Activated T-helper 1 cell treated with anti-CD3 and anti-CD28 coated beads, Interleukin-2, amount 50 U/mL, for 16 hours (primary cell): ENCODE measurements at places on chromosomes 1 and 21.

DNA sequence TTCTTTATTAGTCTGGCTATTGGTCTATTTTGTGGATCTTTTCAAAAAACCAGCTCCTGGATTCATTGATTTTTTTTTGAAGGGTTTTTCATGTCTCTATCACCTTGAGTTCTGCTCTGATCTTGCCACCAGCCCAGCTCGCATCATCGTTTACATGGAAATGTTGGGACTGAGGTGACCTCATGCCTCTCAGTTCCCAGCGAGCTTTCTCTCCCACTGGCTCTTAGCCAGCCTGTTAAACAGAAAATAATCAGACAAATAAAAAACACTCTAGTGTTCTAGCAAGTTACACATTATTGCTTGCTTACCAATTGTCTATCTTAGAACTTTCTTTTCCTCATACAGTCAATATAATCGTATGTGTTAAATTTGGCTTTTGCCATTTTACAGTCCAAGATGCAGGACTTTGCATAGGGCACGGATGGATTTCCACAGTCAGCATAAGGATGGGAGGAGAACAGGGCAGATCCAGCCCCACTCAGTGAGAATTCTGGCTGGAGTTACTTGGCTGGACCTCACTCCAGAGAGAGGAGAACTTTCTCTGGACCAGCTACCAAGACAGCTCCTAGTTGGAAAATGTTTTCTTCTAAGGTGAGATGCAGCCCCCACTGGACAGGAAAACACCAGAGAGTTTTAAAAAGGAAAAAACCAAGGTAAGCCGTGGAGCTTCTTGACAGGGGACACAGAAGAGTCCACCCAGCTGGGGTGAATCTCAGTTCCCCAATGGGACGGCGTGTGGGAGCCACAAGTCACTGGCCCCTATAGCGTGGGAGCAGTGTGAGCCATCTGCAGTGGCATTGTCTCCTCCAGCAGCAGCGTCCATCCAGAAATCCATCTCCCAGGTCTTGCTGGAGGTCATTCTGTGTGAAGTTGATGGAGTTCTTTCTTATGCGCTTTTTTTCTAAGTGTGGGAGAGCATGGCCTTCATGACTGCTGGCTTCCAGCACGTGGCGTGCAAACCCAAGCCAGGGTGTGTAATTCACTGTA, 17.6 kb downstream of the PGBD2 start:
- no peak for DNase-seq

DNA sequence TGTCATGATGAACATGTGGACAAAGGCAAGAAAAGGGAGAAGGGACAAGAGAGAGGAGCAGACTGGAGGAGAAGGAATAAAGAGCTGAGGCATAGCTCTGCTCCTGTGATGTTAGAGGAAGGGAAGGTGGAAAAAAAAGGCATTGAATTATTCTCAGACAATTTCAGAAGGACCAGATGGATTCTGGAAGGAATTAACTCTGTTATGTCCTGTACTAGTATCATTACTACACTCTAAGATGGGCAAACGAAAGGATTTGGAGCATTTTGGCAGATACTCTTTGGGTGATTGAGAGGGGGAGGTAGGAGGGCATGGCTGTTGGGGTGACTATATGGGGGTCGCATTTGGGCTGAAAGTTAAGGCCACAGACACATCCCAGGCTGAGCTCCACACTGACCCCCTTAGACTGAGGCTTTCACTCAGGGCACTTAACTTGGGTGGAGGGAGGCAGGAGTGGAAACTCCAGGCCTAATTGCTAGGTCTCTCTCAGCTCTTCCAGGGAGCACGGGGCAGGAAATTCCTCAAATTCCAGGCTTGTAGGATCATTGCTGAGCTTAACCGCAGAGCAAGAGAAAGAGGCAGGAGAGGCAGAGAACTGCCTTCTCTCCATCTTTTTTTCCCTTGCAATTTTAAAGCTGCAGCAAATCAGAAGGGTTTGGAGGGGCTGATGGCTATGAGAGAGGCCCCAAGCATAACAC, 25.9 kb downstream of the KIRREL1 start:
- no peak for DNase-seq

- DNase-seq = no peak
Observed at GRCh38 chr1:22104865-22105437, 37.9 kb downstream of the WNT4 start.

DNA sequence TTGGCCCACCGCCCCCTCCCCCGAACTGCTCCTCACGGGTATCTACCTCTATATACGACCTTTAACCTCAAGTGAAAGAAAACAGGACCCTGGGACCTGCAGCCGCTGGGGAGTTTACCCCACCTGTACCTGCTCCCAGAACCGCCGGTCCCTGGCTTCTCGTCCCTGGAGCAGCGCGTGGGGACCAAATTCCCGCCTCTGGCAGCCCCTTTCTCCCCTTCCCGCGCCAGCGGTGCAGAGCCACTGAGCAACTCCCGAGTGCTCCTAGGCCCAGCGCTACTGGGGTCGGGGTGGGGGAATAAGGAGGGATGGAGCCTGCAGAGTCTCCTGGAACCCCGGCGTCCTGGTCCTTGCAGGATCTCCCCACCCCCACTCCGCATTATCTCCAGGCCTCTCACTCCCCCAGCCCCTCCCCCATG, 1.6 kb downstream of the SYT6 start:
- DNase-seq = no peak

- DNase-seq = no peak
Observed at GRCh38 chr1:115826628-115827027, 14.3 kb downstream of the NHLH2 start.

DNA sequence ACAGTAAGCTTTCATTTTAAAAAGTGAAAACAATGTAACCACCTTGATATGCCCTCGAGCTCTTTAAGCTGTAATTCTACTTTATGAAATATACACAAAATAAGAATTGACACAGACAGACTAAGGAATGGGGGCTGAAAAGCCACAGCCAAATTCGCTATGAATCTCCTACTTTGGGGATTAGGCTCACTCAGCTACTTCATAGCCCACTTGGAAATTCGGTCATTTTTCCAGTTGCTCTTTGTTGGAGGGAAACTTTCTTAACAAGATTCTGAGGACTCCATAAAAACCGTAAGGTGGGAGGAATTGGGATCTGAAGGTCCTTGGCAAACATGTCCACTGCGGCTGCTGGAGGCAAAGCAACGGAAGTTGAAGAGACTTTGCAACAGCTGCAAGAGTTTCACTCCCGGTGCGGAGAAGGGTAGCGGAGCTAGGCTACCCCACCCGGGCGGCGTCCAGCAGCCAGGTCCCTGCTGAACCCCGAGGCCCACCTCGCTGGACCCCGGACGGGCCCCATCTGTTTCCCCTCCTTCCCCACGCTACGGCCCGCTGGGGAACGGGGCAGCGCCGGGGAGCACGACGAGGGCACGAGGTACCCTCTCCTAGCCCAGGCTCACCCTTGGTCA, 634 bp downstream of the MYCBP start:
- DNase-seq = peak; percentile 6

- no peak for DNase-seq
Observed at GRCh38 chr1:81802707-81803430, 2.1 kb downstream of the ADGRL2 start.

- DNase-seq = no peak
Observed at GRCh38 chr1:221510793-221511503, 230.9 kb downstream of the DUSP10 start.

GRCh38 chr1:107246775-107247345, 106.0 kb downstream of the NTNG1 start:
- DNase-seq = no peak

- DNase-seq = no peak
Observed at GRCh38 chr1:14724246-14724645, 125.8 kb downstream of the KAZN start.

- DNase-seq = no peak
Observed at GRCh38 chr1:31637915-31638673, 6.6 kb downstream of the PEF1 start.

DNA sequence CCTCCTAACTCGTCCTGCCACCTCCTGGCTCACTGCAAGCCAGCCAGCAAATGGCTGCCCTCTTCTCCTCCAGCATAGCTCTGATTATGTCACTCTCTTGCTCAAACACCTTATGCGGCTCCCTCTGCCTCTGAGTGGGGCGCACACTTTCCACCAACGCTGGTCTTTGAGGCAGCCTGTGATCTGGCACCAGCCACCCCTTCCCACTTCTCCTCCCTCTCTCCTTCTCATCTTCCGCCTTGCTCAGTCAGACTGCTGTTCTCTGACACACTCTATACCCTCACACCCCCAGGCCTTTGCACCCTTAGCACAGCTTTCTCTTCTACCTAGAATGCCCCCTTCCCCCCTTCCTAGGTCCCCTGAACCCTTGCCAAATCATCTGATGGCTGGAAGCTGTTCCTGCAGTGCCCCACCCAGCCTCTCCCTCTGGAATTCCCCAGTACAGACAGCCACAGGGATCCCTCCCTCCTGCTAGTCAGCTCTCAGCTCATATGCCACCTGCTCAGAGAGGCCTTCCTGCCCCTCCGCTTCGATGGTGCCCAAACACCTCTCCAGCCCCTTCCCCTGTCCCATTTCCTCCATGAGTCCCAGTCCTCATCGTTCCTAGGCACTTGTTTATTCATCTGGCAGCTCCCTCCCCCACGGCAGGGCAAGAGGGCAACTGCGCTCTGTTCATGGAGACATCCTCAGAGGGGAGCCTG, 21.7 kb upstream of the PEF1 start:
- no peak for DNase-seq

DNA sequence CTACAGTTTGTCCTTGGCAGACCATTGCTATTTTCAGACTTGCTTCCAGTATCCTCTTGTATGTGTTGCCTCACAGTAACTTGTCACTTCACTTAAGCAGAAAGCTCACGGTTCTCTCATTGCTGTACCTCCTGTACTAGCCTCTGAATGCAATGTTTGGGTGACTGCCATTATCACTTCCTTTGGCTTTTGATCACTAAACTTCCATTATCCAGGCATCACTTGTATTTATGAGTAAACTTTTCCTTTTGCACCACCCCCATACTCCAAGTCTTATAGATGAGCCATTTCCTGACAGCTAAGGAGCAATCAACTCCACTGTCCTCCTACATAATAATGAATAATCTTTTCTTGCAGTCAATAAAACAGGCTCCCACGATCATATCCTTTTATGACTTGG, 255.3 kb downstream of the PDE4B start:
- no peak for DNase-seq

- no peak for DNase-seq
Observed at GRCh38 chr21:34510148-34511142, 1.6 kb downstream of the KCNE1 start.

DNA sequence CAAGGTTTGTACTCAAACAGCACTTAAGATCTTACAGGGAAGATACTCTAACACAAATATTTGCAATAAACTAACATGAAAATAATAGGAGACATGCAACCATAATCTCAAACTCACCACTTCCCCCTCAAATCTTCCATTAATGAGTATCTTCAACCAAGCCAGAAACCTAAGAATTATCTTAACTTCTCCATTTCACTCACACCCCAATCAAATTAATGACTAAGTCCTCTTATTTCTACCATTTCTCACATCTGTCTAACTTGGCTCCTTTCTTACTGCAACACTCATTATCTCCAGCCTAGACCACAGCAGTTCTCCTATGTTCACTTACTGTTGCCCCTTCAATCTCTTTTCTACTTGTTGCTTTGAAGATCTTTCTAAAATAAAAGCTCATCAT, 10.4 kb downstream of the RBBP5 start:
- no peak for DNase-seq

DNA sequence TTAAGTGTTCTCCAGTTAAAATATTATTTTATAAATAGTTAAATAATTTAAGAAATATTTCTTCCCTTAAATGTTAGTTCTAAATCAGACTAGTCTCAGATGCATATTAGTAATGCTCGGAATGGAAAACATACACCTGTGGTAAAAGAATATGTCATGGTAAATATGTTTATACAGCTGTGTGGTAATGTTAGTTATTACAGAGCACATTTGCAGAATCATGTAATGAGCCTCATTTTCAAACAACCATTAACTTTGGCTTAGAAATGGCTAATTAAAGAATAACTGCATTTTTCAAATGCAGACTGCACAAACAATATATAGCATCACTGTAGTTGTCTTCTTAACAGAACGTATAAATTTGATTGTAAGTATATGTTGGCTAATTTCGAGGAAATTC, 90.3 kb downstream of the DISP1 start:
- DNase-seq = no peak

DNA sequence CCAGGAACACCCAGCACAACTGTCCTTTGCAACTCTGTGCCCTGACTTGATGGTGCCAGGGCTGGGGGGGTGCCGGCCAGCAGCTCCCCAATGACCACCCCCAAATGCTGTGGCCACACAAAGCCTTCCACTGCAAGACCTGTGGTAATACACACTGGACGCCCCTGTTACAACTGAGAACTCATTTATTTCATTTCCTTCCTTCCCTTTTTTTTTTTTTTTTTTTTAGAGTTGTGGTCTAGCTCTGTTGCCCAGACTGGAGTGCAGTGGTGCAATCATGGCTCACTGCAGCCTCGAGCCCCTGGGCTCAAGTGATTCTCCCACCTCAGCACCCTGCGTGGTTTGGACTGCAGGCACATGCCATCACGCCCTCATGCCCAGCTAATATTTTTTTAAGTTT, 25.2 kb downstream of the TP73 start:
- DNase-seq = no peak

- no peak for DNase-seq
Observed at GRCh38 chr1:15325375-15326085, 78.5 kb downstream of the FHAD1 start.

GRCh38 chr1:212500983-212501382, 68.3 kb downstream of the NENF start:
- DNase-seq = no peak

DNA sequence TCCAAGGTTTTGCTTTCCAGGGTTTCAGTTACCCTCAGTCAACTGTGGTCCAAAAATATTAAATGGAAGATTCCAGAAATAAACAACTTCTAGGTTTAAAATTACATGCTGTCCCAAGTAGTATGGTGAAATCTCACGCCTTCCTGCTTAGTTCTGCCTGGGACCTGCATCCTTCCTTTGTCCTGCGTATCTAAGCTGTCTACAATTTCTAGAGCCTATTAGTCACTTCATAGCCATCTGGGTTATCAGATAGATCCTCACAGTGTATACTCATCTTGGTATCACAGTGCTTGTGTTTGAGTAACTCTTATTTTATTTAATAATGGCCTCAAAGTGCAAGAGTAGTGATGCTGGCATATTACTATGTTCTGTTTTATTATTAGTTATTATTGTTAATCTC, 157.7 kb downstream of the ROR1 start:
- no peak for DNase-seq

DNA sequence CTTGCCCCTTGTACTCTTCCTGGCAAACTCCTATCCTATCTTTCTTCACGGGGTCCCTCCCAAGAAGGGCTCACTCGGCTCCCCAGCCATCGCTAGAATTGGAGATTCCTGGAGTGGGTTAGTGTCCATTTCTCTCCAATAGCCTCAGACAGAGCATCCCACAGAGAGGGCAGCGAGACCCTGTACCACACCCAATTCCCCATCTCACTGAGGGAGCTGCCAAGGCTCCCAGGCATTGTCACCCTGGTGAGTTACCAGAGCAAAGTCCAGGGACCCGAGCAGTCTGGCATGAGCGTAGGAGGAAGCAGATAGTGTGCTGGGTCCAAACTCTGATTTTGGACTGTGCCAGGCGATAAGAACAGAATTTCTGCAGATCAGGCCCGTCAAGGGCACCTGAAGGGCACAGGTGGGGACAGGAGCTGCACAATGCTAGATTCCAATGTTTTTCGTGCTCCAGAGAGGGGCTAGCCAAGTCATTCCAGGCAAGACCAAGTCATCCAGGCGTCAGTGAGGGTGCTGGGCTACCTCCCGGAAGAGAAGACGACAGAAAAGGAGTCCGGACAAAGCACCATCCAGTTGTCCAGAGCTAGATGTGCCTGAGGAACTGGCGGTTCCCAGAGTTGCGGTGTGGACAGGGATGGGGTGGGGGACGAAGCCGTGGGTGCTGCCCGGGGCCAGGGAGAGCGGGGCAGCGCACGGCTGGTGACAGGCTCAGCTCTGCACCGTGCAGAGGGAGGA, 15.3 kb downstream of the AKR7A3 start:
- no peak for DNase-seq

GRCh38 chr1:173268786-173269277, 61.7 kb upstream of the TNFSF4 start:
- DNase-seq = no peak
